ENCODE measurements at places on chromosomes 11 and 22. TPM values are rescaled to one million over a fixed set of nuclear protein-coding genes. Genes with fewer than 3 reads are reported as not detected.

GRCh38 chr22:25406510-25407210, 157.8 kb upstream of the GRK3 start:
- no peak for DNase-seq

DNA sequence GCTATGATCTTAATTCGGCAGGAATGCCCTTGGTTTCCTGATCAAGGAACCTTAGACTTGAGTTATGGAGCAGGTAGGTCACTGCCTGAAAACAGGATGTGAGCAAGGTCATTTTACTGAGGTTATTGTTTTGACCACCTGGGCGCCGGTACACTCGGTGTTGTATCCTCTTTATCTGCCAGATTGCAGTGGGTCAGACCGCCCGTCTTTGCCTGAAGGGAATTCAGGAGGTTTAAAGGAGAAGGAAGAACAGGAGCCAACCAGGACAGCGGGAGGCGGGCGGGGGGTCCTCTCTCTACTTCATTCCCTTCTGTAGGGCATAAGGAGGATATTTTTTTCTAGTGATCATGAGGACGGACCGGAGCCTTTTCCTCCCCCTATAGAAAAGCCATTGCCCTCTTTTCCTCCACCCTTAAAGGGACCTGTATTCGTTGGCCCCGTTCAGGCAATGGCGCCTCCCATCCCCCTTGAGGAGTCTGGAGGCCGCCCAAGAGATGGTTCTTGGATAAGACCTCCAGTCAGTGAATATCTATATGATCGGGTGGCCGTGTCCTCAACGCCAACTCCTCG, 649 bp downstream of the MS4A15 start:
- no peak for DNase-seq

DNA sequence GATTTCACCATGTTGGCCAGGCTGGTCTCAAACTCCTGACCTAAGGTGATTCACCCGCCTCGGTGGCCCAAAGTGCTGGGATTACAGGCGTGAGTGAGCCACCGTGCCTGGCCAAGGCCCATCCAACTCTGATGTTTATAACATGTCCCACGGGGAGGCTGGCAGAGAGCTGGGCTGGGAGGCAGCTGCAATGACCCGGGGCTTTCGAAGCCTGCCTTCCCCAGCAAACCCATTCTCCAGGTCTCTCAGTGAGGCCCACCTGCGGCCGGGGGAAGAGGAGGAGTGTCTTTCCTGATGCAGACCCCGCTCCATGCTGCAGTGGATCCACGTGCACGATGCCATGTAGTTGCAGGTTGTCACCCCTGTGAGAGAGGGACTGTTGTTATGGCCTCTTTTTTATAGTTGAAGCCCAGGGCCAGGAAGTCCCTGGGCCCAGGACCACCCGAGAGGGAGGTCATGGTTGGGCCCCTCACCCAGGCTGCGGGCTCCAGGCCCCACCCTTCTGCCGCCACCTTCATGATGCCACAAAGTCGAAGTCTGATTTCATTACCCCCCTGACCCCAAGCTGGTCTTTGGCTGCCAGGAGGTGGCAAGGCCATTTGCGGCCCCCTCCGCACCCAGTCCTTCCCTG, 38.3 kb downstream of the KCNJ4 start:
- no peak for DNase-seq

GRCh38 chr11:20429216-20429615, 41.7 kb downstream of the PRMT3 start:
- DNase-seq, result no peak

DNA sequence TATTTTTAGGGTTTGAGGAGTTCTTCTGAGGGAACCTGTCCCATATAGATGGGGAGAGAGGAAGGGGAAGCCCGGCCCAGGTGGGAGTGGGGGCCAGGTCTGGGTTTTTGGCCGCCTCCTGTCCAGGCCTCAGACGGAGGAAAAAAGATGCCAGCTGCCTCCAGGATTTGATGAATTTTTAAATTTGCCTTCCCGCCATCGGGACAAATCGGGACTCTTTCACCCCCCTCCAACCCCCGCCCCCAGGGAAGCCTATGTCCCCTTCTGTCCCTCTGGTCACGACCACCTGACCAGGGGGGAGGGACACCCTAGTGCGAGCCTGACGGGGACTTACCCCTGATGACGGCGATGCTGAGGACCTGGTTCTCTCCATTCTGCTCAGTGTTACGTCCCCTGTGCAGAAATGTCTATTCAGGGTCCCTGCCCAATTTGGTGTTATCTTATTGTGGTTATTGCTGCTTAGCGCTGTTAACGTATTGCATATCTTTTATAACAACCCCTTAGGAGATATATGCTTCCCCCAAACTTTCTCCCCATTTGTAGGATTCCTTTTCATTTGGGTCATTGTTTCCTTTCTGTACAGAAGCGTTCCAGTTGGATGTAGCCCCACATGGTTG, 115.9 kb upstream of the GRK3 start:
- DNase-seq, result peak; percentile 45

- DNase-seq, result no peak
These were observed 48.8 kb upstream of the PICALM start for GRCh38 chr11:86117712-86118063.

BIK gene
- 2.5 TPM for total RNA-seq

- peak; percentile 48 for DNase-seq
These were observed 995.1 kb downstream of the BRD1 start for GRCh38 chr22:48832592-48832991.

- no peak for DNase-seq
These were observed 22.9 kb upstream of the ABTB2 start for GRCh38 chr11:34380696-34381095.

- DNase-seq, result no peak
These were observed 62.5 kb upstream of the FGF3 start for GRCh38 chr11:69881467-69882269.

CCDC87 gene
- 0.07 TPM for total RNA-seq

DNA sequence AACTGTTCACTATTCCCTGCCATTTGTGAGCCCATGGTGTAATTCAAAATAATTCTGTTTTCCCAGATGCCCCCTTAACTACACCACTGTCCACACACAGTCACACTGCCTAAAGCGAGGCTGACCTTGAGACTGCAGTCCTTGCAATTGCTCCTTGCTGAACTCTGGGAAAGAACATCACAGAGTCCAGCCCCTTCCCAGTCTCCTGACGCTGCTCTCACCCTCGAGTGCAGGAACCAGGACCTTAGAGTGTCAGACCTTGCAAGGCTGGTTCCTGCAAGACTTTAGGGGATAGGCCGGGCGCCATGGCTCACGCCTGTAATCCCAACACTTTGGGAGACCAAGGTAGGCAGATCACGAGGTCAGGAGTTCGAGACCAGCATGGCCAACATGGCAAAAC, 33.6 kb downstream of the AHNAK start:
- no peak for DNase-seq

GRCh38 chr11:123443851-123444623, 14.0 kb downstream of the GRAMD1B start:
- DNase-seq, result no peak

DNA sequence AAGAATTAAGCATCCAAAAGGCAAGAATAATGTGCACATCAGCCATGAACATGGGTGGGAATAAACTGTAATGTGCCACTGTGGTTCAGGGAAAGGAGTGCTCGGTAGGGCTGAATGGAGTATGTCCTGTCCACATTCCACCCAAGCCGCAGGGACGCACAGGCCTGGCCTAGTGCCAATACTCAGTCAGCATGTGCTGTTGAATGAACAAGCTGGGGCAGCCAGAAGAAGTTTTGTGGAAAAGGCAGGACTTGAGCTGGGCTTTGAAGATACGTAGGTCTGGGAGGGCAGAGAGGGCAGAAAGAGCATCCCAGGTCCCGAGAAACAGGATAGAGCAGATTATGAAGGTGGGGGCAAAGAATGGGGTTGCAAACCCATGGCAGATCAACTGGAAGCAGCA, 60.0 kb upstream of the PLET1 start:
- DNase-seq, result no peak

- DNase-seq, result no peak
These were observed 6.0 kb upstream of the FXYD6 start for GRCh38 chr11:117882311-117882905.

- no peak for DNase-seq
These were observed 464.0 kb downstream of the BRD1 start for GRCh38 chr22:49363526-49364230.

DNA sequence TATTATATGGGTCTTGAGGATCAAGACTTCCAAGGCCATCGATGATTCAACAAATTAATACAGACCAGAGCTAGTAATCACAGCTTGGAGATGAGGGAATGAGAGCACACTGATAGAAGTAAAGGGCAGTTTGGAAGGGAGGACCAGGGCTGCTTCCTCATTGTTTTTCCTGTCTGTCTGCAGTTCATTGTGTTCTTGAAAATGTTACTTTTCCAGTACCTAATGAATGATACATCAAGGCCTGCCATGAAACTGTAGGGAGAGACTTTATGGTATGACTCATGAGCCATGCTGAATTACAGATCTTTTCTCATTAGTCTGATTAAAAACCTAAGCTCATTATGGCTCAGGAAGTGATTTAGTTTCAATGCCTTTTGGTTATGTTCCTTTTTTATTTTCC, 855.6 kb downstream of the KCNA4 start:
- no peak for DNase-seq

DNA sequence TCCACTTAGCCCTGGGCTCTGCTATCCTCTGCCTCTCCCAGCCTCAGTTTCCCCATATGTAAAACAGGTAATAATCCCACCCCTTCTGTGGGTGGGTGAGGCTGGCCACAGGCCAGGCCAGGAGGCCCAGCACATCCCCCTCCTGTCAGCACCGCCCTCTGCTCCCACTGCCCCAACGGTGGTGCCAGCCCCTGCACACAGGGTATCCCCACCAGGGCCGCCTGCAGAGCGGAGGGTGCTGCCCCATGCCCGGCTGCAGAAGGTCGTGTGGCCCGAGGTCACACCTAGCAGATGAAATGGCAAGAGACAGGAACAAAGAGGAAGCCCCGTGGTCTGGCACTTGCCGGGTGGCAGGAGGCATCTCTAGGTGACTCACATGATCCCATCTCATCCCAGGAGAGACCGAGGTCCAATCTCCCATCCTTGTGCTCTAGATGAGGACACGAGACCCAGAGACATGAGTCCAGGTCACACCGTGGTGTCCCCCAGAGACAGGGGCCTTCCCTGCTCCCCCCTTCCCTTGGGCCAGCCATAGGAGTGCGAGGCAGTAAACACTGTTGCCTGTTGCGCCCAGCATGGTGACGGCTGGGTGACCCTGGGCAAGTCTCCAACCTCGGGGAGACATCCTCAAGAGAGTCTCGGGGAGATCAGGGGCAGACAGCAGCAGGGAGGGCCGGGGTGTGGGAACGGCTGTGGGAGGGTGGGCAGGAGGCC, 27.2 kb upstream of the PPARA start:
- DNase-seq, result no peak

GRCh38 chr11:61297341-61297740, 2.2 kb upstream of the VWCE start:
- no peak for DNase-seq

DNA sequence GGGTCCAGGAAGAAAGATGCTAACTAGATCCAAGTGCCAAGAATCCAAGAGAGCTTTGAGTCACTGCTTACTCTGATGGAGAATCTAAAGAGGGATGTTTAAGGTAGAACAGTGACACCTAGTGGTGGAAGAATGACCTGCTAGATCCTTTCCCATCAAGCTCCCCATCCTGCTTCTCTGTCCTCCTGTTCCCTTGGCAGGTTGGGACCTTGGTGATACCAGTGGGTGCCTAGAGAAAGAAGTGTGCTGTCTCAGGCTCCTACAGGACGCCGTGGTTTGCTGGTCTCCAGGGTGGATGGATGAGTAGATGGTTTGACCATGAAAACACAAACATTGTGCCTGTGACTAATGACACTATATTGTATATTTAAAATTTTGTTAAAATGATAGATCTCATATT, 383.7 kb downstream of the TMEM135 start:
- peak; percentile 38 for DNase-seq

DNA sequence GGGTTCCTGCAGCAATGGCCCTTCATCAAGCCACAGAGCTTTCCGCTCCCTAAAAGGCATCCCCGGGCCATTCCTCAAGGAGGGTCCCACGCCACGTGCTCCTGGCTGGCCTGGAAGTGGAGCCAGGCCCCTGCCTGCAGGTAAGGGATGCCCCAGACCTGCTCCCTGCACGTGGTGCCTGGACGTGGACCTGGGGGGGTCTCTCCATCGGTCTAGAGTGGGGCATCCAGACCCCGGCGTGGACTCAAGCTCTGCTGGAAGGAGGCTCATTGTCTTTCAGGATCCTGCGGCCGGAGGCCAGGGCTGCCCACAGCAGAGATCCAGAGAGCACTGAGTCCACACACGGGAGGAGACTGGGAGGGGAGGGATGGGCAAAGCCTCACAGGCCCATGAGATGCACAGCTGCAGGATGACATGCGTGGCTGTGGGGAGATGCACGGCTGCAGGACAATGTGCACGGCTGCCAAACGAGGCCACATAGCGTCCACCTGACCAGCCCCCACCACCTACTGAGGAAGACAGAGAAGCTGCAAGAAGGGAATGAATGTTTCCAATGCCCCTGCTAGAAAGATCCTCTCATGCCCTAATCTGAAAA, 236.7 kb downstream of the BRD1 start:
- no peak for DNase-seq

OR2AT4 gene
- total RNA-seq, result not detected

GRCh38 chr11:123241294-123241693, 46.2 kb upstream of the CLMP start:
- no peak for DNase-seq

GRCh38 chr22:31344578-31345330, 1.4 kb downstream of the PATZ1 start:
- DNase-seq, result peak; percentile 53

DNA sequence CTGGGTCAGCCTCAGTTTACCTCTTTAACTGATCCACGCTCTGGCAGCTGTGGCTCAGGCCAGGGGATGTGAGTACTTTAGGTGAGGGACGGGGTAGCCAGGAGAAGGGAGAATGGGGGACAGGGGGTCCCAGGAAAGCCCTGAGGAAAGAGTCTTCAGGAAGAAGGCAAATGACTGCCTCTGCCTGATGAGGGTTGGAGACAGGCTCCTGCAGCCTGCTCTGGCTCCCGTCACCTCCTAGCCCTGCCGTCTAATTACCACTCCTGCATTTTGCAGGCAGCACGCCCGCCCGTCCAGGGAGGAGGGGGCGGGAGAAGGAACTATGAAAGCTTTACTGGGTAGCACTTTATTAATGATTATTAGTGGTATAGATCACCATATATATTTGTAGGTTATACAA, 116.6 kb downstream of the CEP164 start:
- DNase-seq, result no peak

DNA sequence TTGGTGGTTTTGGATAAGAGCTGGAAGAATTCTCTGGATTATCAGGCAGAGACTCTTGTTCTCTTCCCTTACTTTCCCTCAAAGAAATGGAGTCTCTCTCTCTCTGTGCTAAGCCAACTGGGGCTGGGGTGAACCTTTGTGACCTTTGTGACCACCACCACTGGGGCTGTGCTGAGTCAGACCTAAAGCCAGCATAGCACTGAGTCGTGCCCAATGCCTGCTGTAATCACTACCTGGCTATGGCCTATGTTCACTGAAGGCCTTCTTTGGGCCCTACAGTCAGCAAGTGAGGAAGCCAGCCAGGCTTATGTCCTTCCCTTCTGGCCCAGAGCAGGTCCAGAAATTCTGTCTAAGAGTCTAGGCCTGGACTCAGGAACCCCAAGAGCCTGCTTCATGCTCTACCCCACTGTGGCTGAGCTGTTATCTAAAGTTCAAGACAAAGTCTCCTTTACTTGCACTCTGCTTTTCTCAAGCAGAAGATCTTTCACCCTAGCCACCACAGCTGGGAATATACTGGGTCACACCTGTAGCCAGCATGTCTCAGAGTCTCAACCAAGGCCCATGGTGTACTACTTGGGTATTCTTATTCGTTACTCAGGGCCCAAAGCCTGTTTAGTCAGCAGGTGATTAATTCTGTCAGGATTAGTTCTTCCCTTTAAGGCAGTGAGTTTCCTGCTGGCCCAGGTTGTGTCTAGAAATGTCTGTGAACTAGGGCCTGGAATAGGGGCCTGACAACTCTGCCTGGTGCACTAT, 86.0 kb downstream of the EHF start:
- no peak for DNase-seq

- peak; percentile 39 for DNase-seq
These were observed 859.0 kb downstream of the FAM181B start for GRCh38 chr11:81874635-81875034.

CCDC188 gene
- total RNA-seq, result not detected

Measured in activated naive CD4-positive, alpha-beta T cell treated with anti-CD3 and anti-CD28 coated beads for 36 hours (primary cell).